Left cardiac atrium (tissue), 4 donors: ENCODE measurements at places on chromosomes 1 and 21. TPM values are rescaled to one million over a fixed set of nuclear protein-coding genes. Genes with fewer than 3 reads are reported as not detected.

WDR47 gene
- total RNA-seq: 12.2 TPM

OR2T29 gene
- total RNA-seq: not detected

CACNA1S gene
- not detected for total RNA-seq

DNA sequence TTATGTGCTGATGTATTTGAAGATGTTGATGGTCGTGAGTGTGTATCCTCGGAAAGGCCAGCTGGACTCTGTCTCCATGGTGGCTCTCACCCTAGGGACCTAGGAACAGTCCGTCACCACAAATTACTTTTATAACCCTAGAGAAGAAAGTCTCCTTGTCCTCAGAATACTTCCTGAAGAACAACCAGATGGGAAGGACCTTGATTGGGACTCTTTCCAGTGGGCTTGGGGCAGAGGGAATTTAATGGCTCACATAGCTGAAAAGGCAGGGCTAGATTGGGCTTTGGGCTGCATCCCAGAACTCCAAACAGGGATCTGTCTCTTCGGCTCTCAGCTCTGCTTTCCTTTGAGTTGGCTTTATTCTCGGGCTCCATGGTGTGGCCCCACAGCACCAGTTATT lies 90.8 kb downstream of the TBX19 start:
- DNase-seq: no peak

DNA sequence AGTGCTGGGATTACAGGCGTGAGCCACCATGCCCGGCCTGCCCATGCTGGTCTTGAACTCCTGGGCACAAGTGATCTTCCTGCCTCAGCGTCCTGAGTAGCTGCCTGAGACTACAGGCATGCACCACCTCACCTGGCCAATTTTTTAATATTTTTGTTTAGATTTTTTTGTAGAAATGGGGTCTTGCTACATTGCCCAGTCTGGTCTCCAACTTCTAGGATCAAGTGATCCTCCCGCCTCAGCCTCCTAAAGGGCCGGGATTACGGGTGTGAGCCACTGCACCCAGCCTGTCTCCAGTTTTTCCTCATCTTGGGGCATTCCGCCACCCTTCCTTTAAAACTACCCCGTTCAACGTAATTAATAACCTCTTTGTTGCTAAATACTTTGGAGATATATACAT lies 7.4 kb downstream of the PMF1 start:
- DNase-seq: no peak

DNA sequence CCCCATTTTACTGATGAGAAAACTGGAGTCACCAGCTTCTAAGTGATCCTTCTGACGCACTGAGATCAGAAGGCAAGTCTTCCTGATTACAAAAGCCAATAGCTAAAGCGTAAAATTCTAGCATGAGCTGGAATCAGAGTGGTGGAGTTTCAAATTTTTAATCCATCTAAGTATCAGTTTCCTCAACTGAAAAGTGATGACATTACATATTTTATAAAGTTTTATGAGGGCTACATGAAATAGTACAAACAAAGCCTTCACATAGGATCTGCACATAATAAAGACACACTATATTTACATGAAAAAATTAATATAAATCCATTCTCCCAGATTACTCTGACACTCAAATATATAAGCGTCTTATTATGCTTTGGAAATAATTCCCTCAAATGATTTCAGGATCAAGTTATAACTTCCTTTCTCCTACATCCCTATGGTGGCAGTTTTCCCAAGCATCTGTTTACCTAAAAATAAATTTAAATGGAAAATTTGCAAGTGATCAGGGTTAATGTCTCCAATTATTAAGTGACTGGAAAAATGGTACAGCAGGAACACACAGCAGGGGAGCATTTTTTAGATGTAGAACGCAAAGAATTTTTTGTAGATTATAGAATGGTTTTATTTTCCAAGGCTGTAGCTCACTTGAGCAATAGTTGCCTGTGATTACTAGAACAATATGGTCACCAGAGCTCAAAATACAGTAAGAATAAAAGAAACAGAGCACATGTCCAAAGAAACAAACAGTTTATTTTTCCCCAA lies 490.4 kb upstream of the C1orf87 start:
- DNase-seq: no peak

- no peak for DNase-seq
Measured at GRCh38 chr1:107247679-107248078, 106.8 kb downstream of the NTNG1 start.

GRCh38 chr1:236063919-236064673 lies 794 bp downstream of the NID1 start:
- peak; percentile 64 for DNase-seq
